Glomerular endothelial cell (primary cell): ENCODE measurements at places on chromosomes 3 and 15. TPM values are rescaled to one million over a fixed set of nuclear protein-coding genes. Genes with fewer than 3 reads are reported as not detected.

Gene CPN2
- not detected in 2 replicates for total RNA-seq

GRCh38 chr3:12585970-12586369, 29.1 kb downstream of the MKRN2 start:
- no peak for DNase-seq

DNA sequence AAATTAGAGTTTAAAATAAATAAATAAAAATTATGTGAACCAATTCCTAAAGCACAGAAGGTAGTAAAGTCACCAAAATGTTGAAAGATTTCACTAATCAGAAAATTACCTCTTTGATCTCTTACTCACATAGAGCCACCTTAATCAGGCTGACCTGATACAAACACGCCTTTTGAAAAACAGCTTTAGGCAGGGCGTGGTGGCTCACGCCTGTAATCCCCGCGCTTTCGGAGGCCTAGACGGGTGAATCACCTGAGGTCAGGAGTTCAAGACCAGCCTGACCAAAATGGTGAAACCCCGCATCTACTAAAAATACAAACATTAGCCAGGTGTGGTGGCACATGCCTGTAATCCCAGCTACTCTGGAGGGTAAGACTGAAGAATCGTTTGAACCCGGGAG, 1197.3 kb downstream of the ROBO1 start:
- no peak for DNase-seq

Gene HAPLN3
- 4.0 and 22.4 TPM in 2 replicates for total RNA-seq

DNA sequence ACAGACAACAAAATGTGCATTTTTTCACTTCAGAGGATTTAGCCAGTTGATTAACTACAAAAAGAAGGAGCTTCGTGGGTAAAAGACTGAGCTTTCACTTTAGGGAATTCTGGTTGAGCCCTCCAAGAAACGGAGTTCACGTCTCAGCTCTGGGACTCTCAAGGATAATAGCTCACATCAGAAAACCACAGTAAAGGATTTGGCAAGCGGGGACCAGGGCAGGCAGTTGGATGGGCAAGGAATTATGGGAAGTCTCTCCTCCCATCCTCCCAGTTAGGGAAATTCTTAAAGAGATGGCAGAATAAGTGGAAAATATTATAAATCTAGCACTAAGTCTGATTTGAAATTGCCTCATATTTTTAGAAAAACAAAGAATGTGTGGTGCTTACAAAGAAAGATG, 188.3 kb upstream of the EOMES start:
- DNase-seq: no peak

DNA sequence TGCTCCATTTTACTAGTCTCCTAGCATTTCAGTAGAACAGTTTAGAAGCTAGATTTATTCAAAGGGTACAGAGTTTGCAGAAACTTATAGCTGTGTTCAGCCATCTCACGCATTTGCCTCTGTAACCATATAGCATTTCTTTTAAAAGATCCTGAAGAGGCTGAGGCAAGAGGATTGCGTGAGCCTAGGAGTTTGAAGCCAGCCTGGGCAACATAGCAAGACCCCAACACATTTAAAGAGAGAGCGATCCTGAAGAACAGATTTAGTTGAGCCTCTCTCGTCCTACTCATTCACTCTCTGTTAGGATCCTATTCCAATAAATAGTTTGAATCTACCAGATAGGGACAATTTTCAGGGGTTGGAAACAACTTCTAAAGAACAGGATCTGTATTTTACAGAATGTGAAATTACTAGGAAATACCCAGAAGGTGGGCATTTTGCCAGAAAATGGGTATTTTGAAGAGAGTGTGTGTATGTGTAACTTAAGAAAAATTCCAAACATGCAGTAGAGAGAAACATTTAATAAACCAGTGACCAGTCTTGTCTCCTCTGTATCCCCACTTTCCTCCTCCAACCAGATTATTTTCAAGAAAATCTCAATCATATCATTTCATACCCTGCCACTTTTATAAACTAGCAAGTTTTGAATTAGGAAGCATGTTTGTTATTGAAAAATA, 4.5 kb downstream of the EIF3J start:
- DNase-seq: peak; percentile 66

- DNase-seq: no peak
Measured at GRCh38 chr3:193506921-193507320, 47.8 kb downstream of the ATP13A4 start.

Gene ARGFX
- total RNA-seq: not detected in 2 replicates

Gene PTX3
- 317 and 450 TPM in 2 replicates for total RNA-seq

GRCh38 chr15:56176996-56177395, 66.7 kb downstream of the RFX7 start:
- DNase-seq: no peak

GRCh38 chr3:55128225-55128823, 200.5 kb upstream of the LRTM1 start:
- no peak for DNase-seq

DNA sequence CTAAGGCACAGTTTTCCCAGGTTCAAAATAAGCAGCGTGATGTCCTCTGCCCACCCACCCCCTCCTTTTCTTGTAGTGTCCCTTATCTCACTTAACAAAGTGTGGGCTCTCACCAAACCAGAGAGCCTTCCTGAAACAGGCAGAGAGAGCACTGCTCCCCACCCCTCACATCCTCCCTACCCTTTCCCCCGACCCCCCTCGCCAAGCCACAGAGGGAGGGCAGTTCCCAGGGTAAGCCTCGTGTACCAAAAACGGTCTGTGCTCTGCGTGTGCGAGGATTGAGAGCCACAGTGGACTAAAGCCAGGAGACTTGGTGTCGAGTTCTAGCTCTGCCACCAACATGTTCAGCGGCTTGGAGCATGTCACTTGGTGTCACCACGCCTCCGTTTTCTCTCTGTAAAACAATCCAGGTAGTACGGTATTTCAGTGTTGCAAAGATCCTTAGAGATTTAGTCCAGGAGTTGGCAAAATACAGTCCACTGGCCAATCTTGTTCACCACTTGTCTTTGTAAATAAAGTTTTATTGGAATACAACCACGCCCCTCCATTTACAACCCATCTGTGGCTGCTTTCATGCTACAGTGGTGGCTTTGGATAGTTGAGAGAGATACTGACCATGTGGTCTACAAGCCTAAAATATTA, 249.9 kb downstream of the OPA1 start:
- DNase-seq: no peak

- DNase-seq: no peak
Measured at GRCh38 chr15:39918688-39919385, 1.2 kb downstream of the GPR176 start.

Gene WDR49
- total RNA-seq: 0.47 TPM in 1 of 2 replicates, not detected in the other

DNA sequence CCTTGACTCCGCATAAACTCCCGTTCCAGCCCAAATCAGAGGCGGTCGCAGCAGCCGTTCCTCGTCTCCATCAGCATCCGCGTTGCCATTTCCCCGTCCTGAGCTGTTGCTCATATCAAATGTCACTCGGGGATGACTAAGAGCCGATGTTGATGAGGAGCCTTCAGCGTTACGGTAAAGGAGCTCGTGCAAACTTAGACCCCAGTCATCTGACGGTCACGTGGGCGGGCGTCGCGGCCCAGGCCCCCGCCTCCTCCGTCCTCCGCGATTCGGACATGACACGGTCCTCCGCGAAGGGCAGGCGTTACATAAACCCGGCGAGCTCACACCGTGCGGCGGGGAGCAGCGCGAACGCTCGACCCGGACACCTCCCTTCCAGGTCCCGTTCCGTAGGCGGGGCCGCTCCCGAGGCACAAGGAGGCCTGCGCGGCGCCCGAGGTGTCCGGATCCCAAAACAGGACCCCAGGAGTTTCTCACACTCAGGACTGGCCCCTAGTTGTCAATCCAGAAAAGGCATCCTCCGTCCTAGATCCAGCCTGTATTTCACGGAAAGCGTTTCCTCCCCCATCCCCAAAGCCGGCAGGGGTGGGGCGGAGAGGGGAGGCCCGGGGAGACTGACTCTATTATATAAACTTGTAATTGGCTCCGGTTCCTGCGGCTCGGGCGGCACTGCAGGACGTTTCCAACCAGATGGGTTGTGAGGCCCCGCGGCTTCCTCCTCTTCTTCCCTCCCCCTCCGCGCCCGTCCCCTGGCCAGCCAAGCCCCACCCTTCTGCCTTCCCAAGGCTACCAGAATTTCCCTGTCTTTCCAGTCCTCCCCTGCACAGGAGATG, 100.0 kb upstream of the IGF1R start:
- no peak for DNase-seq

- DNase-seq: no peak
Measured at GRCh38 chr15:82750831-82751180, 41.1 kb upstream of the AP3B2 start.

GRCh38 chr15:51621936-51622603, 501 bp downstream of the DMXL2 start:
- no peak for DNase-seq

- DNase-seq: no peak
Measured at GRCh38 chr15:63035977-63036376, 6.6 kb upstream of the TPM1 start.

GRCh38 chr3:47421741-47422649, 41.2 kb downstream of the PTPN23 start:
- no peak for DNase-seq

GRCh38 chr15:61660579-61660978, 399.7 kb downstream of the VPS13C start:
- no peak for DNase-seq

Gene SLC4A7
- total RNA-seq: 65.0 and 84.8 TPM in 2 replicates

Gene IL16
- total RNA-seq: 1.4 and 3.3 TPM in 2 replicates

- no peak for DNase-seq
Measured at GRCh38 chr15:36529296-36530011, 50.0 kb upstream of the CDIN1 start.

GRCh38 chr3:54758461-54758860, 169.4 kb downstream of the LRTM1 start:
- DNase-seq: no peak

DNA sequence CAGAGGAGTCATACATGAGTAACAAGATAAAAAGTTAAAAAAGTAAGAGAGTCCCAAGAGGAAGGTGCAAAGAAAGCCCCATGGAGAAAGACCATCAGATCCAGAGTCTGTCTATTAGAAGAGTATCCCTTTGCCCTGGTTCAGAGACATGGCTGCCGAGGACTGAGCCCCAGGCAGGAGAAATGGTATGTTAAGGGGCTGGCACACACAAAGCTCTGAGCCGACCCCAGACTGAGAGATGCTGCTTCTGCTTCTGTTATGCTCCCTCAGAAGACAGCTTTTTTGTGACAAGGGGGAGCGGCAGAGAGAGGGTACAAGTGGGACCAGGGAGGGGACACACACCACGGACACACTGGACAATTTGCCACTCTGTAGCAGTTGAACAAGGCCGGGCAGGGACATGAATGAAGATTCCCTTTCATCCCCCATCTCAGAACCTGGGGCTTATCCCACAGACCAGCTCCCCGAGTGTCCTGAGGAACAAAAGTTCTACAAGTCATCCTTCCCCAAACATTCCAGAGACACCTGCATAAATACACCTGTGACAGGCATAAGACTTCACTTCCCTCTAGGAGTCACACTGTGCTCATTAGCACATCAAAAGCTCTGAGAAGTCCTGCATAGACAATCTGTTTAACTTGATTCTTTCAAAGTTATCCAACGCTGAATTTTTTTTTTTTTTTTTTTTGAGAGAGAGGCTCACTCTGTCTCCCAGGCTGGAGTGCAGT, 161.6 kb upstream of the WNT5A start:
- no peak for DNase-seq

Gene CACNA2D2
- 0.10 TPM in 1 of 2 replicates, not detected in the other for total RNA-seq

- no peak for DNase-seq
Measured at GRCh38 chr3:178246004-178246403, 290.2 kb upstream of the KCNMB2 start.

DNA sequence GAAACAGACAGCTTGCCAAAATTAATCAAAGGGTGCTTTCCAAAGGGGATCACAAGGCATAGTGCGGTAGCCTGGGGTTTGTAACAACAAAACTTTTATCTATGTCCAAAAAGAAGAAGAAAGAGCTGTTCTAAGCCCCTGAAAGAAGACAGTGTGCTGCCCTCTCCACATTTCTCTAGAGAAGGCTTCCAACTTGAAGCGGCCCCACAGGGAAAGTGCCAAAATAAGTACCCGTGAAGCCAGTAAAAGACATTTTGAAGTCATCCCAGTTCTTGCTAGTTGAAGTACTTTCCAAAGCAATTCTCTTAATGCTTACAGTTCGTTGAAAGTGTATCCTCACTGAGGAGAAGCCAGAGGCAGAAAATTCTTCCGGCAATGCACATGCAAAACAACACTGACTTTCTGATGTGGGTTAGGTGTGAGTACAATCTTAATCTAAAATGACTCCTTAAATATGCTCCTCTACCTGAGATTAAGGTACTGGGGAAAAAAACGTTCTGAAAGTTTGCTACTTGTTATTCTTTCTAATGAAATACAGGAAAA, 21.3 kb downstream of the GPR15 start:
- DNase-seq: no peak

DNA sequence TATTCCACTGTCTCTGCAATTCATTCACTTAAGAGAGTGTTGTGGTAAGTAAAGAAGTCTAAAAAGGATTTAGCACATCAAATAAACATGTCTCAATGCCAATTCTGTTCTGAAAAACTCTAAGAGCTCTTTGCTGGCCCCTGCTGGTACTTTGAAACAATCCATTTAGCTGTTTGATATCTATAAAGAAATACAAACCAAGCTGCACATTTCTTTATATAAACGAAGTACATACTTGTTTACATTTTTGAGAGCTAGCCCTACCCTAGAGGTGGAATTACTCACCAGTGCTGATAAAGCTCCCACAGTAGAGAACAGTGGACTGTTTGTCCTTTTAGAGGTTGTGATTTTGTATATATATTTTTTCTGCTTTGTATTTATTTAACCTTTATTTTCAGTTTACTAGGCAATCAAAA, 75.5 kb downstream of the NEDD4 start:
- DNase-seq: peak; percentile 69

Gene EIF4A2
- total RNA-seq: 233 and 236 TPM in 2 replicates

- DNase-seq: no peak
Measured at GRCh38 chr3:191987831-191988350, 526.9 kb downstream of the PYDC2 start.

DNA sequence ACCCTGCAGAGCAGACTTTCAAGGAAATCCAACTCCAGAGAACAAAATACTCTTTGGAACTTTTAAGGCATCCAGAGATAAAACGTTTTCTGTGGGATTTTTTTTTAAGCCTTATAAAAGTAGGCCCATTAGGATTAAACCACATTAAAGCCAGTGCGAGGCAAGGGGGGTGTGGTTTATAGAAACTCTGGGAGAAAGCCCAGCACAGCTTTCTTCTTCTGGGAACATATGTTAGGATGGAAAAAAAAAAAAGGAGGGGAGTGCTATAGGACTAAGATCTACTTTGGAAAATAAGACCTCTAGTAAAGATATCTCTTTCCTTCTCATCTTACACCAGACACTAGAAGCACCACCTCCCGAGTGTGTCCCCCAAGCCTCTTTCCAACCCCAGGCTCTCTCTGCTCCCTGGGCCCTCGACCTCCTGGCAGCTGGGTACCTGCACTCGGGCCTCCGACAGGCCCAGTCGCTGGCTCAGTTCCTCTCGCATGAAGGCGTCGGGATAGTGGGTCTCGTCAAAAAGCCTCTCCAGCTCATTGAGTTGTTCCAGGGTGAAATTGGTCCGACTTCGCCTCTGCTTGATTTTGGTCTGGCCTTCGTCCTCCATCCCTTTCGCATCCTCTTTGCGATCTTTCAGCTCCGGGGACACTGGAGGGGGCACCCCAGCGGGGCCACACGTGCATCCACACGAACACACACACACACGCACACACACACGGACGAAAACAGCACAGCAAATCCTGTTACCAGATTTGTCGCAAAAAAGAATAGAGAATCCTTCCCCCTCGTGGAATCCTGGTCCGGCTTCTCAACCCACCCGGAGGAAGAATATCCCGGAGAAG, 3.8 kb downstream of the SHOX2 start:
- DNase-seq: no peak

Gene ASB14
- not detected in 2 replicates for total RNA-seq

Gene HACD3
- 70.9 and 75.6 TPM in 2 replicates for total RNA-seq

GRCh38 chr3:44992555-44993470, 16.8 kb downstream of the EXOSC7 start:
- DNase-seq: no peak

Gene AGTR1
- 0.12 TPM in 1 of 2 replicates, not detected in the other for total RNA-seq

Gene CD200R1
- not detected in 2 replicates for total RNA-seq

GRCh38 chr15:45794304-45794703, 159.5 kb downstream of the SQOR start:
- no peak for DNase-seq
